ENCODE measurements at places on chromosomes 5 and 9. TPM values are rescaled to one million over a fixed set of nuclear protein-coding genes. Genes with fewer than 3 reads are reported as not detected.

INSL6 gene
- total RNA-seq: not detected

C8G gene
- 1.1 TPM for total RNA-seq

DMRT2 gene
- total RNA-seq: 1.0 TPM

TRPM6 gene
- 0.20 TPM for total RNA-seq

- peak; percentile 73 for DNase-seq
- H3K4me1 ChIP-seq: peaks cover 20% of the 10 kb centered on the region
- H3K36me3 ChIP-seq: no peaks in the 10 kb centered on the region
- H3K27ac ChIP-seq: no peak overlapping the region
- H3K4me3 ChIP-seq: peak overlapping the region; percentile 26
Observed at GRCh38 chr9:136629879-136630661, 32.6 kb upstream of the EGFL7 start.

DNA sequence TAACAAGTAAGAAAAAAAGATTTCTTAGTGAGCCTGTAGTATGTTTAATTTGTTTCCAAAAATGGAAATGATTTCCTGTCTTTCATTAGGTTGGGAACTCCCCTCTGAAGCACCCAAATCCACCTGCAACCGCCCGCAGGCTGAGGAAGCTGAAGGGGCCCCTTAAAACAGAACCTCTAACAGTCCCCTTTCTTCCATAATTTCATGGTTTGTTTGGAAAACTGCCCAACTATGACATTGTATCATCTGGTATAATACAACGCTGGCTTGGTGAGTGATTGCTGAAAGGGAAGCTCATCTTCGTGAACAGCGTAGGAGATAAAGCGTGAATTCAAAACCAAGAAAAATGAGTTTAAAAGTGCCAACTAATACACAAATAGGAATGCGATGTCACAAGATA is 215.5 kb downstream of the FSTL4 start:
- no peak overlapping the region for H3K27ac ChIP-seq
- H3K36me3 ChIP-seq: no peaks in the 10 kb centered on the region
- H3K4me1 ChIP-seq: no peaks in the 10 kb centered on the region
- DNase-seq: no peak
- peaks cover 4% of the 10 kb centered on the region for H3K27me3 ChIP-seq

GRCh38 chr9:38158628-38159027 is 89.6 kb upstream of the SHB start:
- H3K4me3 ChIP-seq: no peak overlapping the region
- DNase-seq: no peak
- H3K27me3 ChIP-seq: peaks cover 3% of the 10 kb centered on the region
- H3K36me3 ChIP-seq: no peaks in the 10 kb centered on the region
- no peak overlapping the region for H3K27ac ChIP-seq

GRCh38 chr5:179267071-179267670 is 78.1 kb downstream of the ADAMTS2 start:
- DNase-seq: no peak
- peaks cover 3% of the 10 kb centered on the region for H3K4me1 ChIP-seq
- H3K27me3 ChIP-seq: peaks cover 17% of the 10 kb centered on the region
- no peak overlapping the region for H3K4me3 ChIP-seq

BTNL8 gene
- not detected for total RNA-seq

DNA sequence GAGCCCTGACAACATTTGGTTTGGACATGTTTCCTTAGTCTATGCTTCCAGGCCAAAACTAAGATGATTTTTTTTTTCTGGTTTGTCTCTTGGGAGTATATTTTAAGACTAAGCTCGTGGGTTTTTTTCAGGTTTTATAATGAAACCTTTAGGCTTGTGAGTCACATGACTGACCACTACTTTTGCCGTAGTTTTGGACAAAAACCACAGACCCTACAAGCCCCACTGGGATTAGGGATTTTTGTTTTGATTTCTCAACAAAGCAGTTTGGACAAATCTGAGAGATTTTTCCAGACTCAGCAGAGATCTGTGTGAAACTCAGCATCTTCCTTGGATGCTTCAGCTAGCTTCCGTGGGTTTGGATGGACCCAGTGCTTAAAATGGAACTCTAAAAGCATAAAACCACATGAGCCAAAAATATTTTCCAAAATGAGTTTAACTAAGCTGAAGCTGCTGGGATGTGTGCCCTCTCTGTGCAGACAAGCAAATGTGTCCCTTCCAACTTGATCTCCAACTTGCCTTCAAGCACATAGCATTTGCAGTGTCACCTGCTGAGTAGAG is 70.3 kb upstream of the SMIM15 start:
- no peak for DNase-seq
- H3K27me3 ChIP-seq: no peaks in the 10 kb centered on the region
- peaks cover 5% of the 10 kb centered on the region for H3K4me1 ChIP-seq
- no peak overlapping the region for H3K4me3 ChIP-seq
- no peak overlapping the region for H3K27ac ChIP-seq

- no peaks in the 10 kb centered on the region for H3K4me1 ChIP-seq
- DNase-seq: no peak
- H3K36me3 ChIP-seq: no peaks in the 10 kb centered on the region
- no peaks in the 10 kb centered on the region for H3K27me3 ChIP-seq
- H3K27ac ChIP-seq: no peak overlapping the region
- H3K4me3 ChIP-seq: no peak overlapping the region
Observed at GRCh38 chr9:70772601-70773000, 348.8 kb downstream of the TRPM3 start.

DNA sequence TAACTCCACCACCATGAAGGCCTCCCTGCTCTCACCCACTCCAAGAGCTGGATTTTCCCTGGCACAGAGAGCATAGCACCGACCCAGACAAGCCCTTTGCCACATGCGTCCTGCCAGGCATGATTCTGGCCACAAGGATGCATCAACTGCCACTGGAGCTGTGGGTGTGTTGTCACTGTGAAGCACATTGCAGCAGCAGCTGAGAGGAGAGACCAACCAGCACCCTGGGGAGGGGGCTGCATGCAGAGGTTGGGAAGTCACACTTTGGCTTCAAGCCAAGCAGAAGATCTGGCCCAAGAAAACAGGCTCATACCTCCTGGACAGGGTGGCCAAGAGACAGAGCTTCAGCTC is 22.6 kb upstream of the PTGES start:
- no peak for DNase-seq
- no peak overlapping the region for H3K4me3 ChIP-seq
- no peaks in the 10 kb centered on the region for H3K36me3 ChIP-seq

GRCh38 chr9:133526721-133527321 is 2.1 kb upstream of the MYMK start:
- peaks cover 41% of the 10 kb centered on the region for H3K27me3 ChIP-seq
- H3K27ac ChIP-seq: no peak overlapping the region
- no peak for DNase-seq

NR2F1-AS1 gene
- total RNA-seq: 10.6 TPM

GRCh38 chr5:86439593-86440110 is 178.1 kb upstream of the COX7C start:
- peaks cover 3% of the 10 kb centered on the region for H3K27me3 ChIP-seq
- no peak overlapping the region for H3K4me3 ChIP-seq
- peaks cover 8% of the 10 kb centered on the region for H3K4me1 ChIP-seq
- no peaks in the 10 kb centered on the region for H3K36me3 ChIP-seq
- H3K27ac ChIP-seq: no peak overlapping the region

DNA sequence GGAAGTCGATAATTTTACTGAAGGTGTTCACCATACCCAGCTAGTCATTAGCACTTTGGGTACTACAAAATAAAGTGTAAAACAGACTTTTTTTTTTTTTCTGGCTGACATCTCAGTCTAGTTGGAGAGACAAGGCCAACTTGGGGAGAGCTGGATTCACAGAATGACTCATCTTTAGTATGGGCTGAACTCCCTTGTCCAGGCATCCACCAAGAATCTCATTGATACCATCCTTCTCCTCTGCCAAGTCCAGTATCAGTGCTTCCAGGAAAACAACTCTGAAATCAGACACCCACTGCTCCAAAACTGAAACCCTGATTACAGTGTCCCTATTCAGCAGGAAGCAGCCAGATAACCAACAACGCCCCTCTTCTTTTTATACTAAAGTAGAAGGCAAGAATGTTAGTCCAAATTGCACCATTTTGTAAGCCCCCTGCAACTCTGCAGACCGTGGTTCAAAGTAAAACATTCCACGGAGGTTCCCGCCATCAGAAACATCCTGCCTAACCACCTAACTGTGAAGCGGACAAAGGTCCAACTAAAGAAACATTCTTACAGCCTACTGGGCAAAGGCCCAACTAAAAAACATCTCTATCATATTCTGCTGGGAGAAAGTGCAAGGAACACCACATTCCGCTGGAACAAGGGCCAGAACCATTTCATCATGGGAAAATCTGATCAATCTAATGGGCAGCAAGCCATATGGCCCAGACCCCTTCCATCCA is 728.2 kb downstream of the BRINP1 start:
- no peak overlapping the region for H3K27ac ChIP-seq
- no peak for DNase-seq
- H3K4me1 ChIP-seq: peaks cover 10% of the 10 kb centered on the region
- H3K36me3 ChIP-seq: peaks cover 3% of the 10 kb centered on the region

HSPB3 gene
- total RNA-seq: not detected

GRCh38 chr5:150787656-150788055 is 9.1 kb downstream of the SMIM3 start:
- no peak overlapping the region for H3K27ac ChIP-seq
- H3K27me3 ChIP-seq: no peaks in the 10 kb centered on the region
- H3K4me3 ChIP-seq: no peak overlapping the region
- peaks cover 6% of the 10 kb centered on the region for H3K36me3 ChIP-seq
- H3K4me1 ChIP-seq: peaks cover 10% of the 10 kb centered on the region
- no peak for DNase-seq

GRCh38 chr5:134392301-134392700 is 19.4 kb downstream of the CDKN2AIPNL start:
- no peak overlapping the region for H3K27ac ChIP-seq
- no peak overlapping the region for H3K4me3 ChIP-seq
- no peak for DNase-seq
- no peaks in the 10 kb centered on the region for H3K4me1 ChIP-seq

DNA sequence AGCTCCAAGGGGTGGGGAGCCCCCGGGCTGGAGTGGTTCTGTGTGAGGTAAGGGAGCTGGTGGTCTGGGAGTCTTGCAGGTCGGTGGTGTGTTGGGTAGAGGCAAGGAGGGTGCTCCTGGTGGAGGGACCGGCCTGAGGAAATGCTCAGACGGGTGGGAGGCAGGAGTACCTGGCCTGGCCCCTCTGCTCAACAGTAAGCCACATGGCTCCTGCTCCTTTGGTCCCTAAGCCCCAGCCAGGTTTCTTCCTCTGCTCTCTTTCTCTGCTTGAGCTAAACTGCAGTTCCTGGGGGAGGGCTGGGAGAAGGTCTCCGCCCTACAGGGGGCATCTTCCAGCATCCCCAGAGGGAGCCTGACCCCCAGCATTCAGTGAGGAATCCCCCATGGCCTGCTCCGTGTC is 17.2 kb downstream of the TSPAN17 start:
- H3K27me3 ChIP-seq: peaks cover 24% of the 10 kb centered on the region
- no peaks in the 10 kb centered on the region for H3K4me1 ChIP-seq
- H3K27ac ChIP-seq: no peak overlapping the region
- no peak for DNase-seq

NLN gene
- total RNA-seq: 65.1 TPM

- no peak overlapping the region for H3K27ac ChIP-seq
- no peak for DNase-seq
- H3K4me1 ChIP-seq: no peaks in the 10 kb centered on the region
- peaks cover 79% of the 10 kb centered on the region for H3K27me3 ChIP-seq
- no peaks in the 10 kb centered on the region for H3K36me3 ChIP-seq
- no peak overlapping the region for H3K4me3 ChIP-seq
Observed at GRCh38 chr9:36903541-36904435, 130.3 kb downstream of the PAX5 start.

DNA sequence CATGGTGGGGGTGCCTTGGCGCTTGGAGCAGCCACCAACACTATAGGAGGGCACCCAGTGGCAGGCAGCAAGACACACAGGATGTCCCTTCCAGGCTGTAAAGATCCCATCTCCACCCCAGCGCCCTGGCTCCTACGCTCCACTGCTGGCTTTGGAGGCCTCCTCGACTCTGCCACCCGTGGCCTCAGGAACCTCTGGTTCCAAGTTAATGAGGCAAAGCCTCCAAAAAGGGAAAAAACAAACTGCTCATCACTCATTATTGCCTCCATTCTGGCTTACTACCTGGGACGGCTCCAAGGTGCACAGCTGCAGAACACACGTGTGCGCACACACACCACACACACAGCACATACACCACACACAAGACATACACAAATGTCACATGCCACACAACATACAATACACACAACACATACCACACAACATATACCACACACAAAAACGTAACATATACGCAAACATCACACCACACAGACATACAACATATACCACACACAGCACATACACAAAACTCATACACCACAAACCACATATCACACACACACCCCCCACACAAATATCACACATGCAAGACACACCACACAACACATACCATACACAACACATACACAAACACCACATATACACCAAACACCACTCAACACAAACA is 45.3 kb downstream of the ROR2 start:
- no peak overlapping the region for H3K27ac ChIP-seq
- no peak for DNase-seq
- H3K4me1 ChIP-seq: peaks cover 46% of the 10 kb centered on the region
- H3K27me3 ChIP-seq: peaks cover 6% of the 10 kb centered on the region
- H3K36me3 ChIP-seq: no peaks in the 10 kb centered on the region
- no peak overlapping the region for H3K4me3 ChIP-seq
